ENCODE measurements at places on chromosomes 5 and 9.

GRCh38 chr9:73871636-73872035, 625.5 kb upstream of the RORB start:
- no peak for DNase-seq

GRCh38 chr5:38715696-38716095, 130.1 kb upstream of the OSMR start:
- no peak for DNase-seq

- DNase-seq = no peak
These were observed 270.4 kb downstream of the ARHGAP26 start for GRCh38 chr5:143040622-143041021.

GRCh38 chr9:93324191-93324834, 127.2 kb upstream of the FAM120A start:
- no peak for DNase-seq

DNA sequence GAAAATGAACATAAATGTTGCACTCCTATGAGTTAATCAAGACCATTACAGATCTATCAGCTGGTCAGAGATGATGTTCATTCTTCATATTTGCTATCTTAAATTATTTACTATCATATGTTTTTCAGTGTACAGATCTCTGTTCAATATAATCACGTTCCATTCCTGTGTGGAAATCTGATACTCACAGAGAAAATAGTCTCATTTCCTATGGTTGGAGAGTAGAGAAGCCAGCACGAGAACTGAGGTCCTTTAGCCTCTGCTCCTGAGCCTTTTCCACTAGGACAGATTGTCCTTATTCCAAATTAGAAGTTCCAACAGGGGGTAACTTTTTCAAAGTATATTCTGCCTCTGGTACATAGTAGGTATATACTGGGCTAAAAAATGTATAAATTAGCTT, 29.2 kb downstream of the UGCG start:
- no peak for DNase-seq

GRCh38 chr9:100474924-100475276, 2.0 kb downstream of the TMEFF1 start:
- DNase-seq = no peak

DNA sequence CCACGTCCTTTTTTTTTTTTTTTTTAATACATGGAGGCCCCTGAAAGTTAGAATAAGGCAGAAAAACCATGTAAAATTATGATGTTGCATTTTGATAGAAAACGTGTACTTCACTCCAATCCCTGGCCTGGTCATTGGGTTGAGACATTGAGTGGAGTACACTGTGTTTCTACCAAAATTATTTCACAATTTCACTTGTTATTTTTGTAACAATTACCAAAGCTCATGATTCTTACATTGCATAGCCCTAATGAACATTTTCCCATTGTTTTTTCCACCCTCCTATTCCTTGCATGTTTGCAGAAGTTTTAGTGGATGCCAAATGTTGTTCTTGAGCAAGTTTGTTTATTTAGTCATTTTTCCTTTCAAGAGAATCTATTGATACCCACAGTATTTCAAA, 21.9 kb downstream of the MAMDC2 start:
- DNase-seq = no peak

DNA sequence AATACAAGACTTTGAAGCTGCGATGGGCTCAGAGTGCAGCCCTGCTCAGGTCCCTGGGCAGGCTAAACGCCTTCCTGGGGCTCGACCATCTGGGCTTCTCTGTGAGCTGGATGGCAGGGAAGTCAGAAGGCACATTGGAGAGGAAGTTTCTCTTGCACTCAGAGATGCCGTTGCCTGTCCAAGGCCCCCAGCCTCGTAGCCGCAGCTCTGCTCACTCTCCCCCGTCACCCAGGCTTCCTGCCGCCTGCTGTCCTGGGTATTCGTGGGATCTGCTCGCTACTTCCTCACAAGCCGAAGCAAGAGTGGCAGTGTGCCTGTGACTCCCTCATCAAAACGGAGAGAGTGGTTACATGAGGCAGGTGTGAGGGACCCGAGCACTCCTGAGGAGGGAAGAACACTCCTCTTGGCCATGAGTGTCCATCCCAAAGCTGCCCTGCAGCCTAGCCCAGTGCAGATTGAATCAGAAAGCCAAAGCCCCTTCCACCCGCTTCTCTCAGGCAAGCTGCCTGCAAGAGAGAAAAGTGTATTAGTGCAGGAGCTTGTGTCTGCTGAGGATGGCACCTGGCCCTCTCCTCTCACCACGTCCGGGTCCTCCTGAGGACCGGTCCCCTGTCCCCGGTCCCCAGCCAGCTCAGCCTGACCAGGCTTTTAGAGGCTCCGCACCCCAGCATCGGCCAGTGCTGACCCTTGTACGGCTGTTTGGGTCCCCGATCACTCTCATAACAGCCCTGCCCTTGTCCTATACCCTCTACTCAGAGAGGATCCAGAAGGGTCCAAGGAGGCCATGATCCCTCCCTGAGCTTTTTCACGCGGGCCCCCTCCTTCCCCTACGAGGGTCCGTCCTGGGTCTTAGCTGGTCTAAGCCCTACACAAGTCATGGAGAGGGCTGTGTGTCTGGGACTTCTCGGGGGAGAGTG, 7.3 kb downstream of the FCN2 start:
- no peak for DNase-seq

DNA sequence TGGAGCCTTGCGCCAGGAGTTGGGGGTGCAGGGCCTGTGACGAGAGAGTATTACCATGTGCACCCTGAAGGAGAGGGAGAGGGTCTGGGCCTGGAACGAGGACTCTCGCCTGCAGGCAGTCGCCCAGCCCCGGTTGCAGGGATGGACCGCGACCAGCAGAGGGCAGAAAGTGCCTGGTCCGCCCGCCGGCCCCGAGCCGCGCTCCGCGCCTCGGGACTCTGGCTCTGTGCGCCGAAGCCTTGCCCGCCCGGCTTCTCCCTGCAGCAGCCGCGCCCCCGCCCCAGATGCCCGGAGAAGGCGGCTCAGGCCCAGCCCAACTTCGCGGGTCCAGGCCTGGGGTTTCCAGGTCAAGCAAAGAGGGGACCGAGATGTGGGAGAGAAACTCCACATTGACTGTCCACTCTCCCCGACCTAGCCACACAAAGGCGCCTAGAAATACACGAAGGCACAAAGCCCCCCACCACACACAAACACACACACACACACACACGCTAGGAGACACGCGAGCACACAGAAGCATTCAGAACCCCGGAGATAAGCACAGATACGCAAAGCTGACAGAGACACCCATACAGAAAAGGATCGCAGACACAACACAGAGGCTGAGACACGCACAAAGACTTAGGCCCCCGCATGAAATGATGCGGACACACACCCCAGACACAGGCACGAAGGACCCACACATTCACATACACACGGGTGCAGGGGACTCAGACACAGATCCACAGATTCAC, 2.0 kb upstream of the LMX1B start:
- peak; percentile 88 for DNase-seq

DNA sequence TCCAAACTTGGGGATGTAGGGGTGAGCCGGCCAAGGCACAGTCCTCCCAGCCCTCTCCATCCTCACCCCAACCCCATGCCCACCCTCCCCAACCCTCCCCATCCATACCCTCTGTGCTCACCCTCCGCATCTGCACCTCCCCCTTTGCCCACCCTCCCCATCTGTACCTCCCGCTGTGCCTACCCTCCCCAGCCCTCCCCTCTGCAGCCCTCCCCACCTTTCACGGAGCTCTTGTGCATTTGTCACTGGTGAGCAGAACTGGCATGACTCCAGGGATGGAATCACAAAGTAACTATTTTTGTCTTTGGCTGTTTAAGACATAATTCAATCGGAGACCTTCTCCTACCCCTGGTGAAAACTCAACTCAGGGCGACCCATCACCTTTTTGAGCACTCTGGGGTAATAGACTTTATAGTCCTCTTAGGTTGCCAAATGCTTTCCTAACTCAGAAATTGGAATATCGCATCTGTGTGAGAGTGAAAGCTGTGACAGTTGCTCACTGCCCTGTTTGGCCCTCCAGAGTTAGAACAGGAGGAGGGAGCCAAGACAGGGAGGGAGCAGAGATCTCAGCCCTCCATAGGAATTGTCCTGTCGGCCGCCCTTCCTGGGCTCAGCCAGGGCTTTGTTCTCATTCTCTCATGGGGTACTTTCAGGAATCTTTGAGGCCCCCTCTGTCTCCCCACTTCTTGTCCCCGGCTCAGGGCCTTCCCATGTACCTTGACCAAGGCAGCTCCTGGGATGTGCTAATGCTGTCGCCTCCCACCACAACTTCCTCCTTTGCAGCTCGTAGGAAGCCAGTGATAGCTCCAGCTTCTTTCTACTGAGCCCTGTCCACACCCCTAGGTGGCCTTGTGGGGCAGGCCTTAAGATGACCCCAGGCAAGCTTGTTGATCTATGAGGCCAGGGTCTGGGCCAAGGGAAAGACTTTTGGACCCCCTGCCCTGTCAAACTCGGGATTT, 36.2 kb downstream of the OTULIN start:
- DNase-seq = no peak

DNA sequence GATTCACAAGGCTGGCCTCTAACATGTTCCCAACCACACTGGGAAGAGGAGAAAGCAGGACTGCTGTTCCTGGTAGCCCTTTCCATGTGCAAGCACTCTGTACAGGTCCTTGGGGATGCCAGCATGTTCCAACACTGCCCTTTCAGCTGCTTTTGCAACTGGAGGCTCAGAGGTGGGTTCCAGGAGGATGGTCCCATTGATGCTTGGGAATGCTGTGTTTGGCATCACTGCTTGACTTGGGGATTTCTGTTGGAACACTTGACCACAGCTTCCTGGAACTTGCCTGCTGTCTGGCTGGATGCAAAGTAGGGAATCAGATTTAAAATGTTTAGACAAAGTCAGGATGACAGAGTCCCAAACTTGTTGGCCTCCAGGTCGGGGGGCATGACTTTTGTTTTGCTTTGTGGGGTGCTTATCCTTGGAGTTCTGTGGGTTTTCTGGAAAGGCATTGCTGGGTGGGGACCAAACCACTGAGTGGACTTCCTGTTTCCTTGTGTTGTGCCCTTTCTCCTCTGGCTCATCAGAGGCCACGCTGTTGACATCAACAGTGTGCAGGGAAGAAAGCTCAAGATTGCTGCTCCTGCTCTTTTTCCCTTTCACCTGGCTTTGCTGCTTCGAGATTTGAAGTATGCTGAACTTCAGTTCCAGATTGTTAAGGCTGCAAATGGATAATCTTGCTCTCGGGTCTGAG, 148.5 kb upstream of the RPS23 start:
- DNase-seq = no peak

- no peak for DNase-seq
These were observed 96.1 kb upstream of the NR3C1 start for GRCh38 chr5:143499480-143500114.

GRCh38 chr5:142151436-142152383, 43.1 kb downstream of the NDFIP1 start:
- no peak for DNase-seq

DNA sequence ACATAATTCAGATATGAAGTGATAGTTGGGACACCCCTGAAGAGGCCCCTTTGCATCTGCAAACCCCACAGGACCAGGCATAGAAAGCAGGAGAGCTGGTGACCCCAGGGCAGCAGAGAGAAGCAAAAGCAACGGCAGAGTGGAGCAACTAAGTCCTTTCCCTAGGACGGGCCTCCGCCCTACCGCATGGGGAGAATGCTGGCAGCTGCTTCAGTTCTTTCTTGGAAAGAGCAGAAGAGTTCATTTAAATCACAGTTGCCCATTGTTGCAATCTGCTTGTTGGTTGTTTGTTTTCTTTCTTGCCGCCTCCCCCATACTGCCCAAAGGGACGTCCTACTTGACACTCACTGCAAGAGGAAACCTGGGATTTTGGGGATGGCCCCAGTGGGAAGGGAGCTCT, 126.2 kb downstream of the ADAMTS16 start:
- DNase-seq = no peak

GRCh38 chr9:121322737-121323448, 47.2 kb downstream of the STOM start:
- DNase-seq = no peak

- DNase-seq = no peak
These were observed 429.0 kb downstream of the ZNF608 start for GRCh38 chr5:124317451-124317850.

DNA sequence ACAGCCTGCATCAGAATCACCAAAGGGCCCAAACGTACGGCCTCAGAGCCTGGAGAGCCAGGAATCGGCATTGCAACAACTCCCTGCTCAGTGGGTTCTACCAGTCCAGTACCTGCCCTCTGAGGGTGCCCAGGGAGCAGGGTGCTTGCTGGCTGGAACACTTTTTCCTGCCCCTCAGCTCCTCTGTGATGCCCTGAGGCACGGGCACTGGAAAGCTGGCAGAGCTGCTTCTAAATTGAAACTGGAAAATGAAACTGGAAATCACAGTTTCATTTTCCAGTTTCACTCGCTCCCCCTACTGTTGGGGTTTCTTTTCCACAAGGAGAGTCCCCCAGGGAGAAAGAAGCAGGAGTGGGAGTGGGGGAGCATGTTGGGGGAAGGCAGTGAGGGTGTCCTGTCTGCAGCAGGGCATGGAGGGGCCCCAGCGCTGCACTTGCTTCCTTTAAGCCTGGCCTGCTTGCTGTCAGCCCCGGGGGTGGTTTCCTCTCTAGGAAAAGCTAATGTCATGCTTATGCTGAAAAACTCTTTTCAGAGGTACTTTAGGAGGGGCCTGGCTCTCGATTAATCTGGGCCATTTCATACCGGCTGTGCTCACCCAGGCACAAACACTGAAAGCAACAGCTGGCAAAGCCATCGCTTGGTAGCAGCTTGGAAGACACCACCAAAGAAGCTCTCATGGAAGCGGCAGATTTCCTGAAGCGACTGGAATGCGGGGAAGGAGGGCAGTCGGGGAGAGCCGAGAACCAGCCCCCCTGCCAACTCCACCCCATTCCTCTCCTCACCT, 26.2 kb downstream of the IRF1 start:
- no peak for DNase-seq

DNA sequence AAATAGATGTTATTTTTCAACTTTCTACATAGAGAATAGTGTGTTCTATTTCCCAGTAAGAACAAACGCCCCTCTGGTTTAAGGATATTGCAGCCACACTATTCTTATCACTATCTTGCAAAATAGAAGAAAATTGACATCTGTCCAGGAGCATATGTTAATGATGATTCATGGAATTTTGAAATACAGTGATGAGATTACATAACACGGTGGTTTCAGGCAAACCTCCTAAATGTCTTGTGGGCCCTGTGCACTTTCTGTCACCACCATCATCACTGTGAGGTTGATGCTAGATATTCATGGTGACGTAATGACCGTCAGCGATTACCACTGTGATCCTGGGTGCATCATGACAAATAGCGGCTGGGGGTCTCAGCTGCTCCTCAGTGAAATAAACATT, 48.1 kb downstream of the CFAP90 start:
- DNase-seq = no peak

GRCh38 chr5:124371111-124371706, 375.2 kb downstream of the ZNF608 start:
- DNase-seq = no peak

DNA sequence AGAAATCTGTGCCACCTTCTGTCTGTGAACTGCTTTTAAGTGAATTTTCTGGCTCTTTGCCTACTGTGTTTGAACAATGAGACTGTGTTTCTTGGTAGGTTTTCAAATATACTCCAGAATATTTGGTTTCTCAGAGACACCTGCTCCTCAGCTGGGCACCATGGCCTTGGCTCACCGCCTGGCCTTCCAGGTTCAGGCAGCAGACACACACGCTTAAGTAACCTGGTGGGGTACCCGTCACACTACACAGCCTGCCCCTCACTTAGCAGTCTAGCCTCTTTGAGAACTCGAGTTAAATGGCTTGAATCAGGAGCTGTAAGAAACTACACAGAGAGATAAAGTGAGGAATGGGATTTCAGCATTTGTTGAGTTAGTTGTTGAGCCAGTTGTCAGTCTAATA, 530.5 kb downstream of the MTRR start:
- no peak for DNase-seq
